ENCODE measurements at places on chromosomes 5 and 9.
A peak's percentile ranks its signal among the peaks of the same experiment; 100 is the strongest.

- DNase-seq: no peak
These were observed 15.6 kb downstream of the JADE2 start for GRCh38 chr5:134540747-134541733.

DNA sequence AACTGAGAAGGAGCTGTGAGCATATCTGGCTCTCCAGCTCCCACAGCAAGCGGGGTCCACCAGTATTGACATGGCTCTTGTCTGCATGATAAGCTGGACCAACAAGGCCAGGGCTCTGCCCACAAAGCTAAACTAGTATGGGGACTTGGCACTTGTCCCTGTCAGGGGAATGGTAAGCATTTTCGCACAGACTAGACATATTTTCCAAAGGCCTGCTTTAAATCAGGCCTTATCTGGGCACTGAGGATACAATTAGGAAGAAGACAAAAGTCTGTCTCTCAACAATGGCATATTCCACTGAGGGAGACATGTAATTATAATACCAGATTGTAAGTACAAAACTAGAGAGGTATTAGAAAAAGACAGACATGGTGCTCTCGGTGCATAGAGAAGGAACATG is 32.1 kb downstream of the CSF2 start:
- DNase-seq: no peak

DNA sequence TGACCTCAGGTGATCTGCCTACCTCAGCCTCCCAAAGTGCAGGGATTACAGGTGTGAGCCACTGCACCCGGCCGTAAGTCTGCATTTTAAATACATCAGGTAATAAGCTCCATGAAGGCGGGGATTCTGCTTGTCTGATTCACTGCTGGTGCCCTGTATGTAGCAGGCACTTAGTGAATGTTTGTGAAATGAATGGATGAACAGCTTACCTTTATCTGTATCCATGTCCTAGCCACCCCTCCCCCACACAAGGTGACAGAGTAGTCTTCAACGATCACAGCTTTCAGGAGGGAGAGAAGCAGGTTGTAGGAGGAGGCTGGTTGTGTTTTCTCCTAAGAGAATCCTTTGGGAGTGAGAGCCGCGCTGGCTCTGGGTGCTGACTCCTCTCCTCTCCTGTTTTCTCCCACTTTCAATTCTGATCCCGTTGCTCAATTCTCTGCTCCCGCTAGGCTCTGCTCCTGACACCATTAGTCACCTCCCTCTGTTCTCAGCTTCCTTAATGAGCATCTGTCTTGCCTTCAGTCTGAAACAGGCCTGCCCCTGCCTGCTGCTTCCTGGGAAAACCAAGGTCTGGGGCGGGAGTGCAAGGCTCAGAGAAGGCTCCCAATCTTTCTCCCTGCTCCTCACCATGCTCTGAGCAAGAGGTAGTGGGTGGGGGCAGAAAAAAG is 88.8 kb upstream of the CTNNA1 start:
- no peak for DNase-seq

GRCh38 chr5:179797741-179798140 is 4.0 kb downstream of the LTC4S start:
- no peak for DNase-seq

DNA sequence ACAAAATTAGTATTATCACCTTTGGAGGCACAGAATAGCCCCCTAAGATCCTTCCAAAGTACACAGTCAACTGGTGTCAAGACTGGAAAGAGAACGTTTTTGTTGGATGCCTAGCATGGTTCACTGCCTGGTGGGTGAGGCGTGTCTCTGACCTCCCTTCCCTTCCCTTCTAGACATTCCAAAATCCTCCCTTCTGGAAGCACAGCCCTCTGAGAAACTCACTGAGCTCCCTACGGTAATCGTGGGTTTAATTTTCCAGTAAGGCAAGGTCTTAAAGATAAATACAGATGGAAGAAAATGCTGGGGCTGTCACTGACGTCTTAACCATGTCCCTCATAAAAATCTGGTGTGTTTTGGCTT is 138.8 kb downstream of the LIFR start:
- no peak for DNase-seq

- no peak for DNase-seq
These were observed 275.7 kb upstream of the KIF2A start for GRCh38 chr5:62030326-62030725.

GRCh38 chr9:3553076-3553765 is 27.4 kb upstream of the RFX3 start:
- DNase-seq: no peak

DNA sequence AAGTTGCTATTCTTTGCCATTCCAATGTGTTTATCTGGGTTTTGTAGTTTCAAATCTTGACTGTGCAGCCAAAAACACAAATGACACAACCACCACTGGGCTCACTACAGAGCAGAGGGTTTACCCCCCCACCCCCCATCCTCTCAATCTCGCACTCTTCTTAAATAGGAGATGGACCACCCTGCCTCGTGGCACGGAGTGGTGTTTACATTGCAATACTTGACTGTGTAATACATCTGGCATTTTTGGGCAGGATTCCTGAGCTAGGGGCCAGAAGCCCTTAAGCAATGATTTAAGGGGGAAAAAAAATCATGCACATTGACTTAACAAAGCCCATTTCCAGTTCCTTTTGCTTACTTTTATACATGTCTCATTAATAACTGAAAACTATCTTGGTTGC is 19.0 kb downstream of the PTCH1 start:
- DNase-seq: no peak

DNA sequence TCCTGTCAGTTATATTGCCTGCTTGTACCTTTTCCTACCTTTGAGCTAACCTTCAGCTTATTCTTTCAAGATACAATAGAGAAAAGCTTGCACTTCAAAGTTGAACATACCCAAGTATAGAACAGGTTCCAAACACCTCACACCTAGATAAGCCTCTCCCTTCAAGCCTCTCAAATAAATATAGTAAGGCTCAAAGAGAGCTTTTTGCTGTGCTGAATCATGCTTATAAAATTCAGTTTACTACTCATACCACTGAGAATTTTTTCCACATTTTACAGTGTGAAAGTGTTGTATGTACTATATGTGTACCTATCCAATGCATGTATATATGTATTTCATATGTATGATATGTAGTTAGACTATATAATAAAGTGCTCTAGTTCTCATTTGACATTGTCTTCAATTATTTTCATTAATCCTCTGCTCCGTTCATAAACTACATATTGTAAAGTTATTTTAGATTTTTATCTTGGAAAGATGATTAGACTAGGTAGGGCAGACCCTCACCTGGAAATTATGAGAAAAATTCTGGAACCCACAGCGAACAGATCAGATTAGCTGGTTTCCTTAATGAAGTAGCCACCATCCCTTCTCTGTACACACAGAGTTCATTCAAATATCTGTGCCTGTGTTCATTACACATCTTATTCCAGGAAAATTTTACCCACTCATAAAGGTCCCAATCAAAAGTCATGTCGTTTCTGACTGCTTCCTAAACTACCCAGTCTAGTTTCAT is 149.2 kb upstream of the RGMB start:
- DNase-seq: no peak

DNA sequence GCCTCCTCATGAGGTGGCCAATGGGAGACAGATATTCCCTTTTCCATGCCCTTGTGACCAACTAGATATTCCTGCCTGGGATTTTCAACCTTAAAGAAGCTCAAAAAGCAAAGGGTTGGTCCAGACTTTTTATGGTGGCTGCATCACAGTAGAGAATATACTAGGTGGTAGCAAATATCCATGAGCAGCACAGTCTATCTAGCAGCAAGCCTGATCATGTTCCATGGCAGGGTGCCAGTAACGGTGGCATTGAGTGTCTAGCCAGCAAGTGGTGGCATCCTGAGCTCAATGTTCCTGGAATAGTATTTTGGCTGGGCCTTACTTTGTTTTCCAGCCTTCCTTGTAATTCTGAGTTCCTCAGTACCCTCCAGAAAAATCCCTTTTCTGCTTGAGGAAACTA is 25.8 kb downstream of the CDC25C start:
- no peak for DNase-seq

DNA sequence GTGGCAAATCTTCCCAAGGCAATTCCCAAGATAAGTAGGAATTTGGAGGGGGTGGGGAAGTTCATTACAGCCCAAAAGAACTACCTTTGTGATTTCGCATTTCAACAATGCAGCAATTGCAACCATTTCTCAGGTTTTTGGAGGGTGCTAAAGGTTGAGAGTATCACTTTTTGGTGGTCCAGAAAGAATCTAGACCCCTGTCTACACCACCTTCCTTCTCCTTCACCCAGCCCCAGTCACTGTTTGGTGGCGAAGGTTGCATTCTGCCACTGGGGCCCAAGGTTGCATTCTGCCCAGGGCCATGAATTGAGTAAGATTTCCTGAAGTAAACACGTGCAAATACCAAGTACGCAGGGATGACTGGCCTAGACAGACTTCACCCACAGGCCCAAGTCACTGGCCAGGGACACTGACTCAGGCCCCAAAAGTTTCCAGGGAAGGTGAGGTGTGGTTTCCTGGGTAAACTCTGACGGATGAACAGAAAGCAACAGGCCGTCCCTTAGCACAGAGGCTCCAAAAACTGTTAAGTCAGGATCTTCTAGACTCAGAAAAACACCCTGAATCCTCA is 5.7 kb downstream of the PDE6A start:
- DNase-seq: no peak

- DNase-seq: no peak
These were observed 143.6 kb downstream of the MRPS30 start for GRCh38 chr5:44952376-44952775.

DNA sequence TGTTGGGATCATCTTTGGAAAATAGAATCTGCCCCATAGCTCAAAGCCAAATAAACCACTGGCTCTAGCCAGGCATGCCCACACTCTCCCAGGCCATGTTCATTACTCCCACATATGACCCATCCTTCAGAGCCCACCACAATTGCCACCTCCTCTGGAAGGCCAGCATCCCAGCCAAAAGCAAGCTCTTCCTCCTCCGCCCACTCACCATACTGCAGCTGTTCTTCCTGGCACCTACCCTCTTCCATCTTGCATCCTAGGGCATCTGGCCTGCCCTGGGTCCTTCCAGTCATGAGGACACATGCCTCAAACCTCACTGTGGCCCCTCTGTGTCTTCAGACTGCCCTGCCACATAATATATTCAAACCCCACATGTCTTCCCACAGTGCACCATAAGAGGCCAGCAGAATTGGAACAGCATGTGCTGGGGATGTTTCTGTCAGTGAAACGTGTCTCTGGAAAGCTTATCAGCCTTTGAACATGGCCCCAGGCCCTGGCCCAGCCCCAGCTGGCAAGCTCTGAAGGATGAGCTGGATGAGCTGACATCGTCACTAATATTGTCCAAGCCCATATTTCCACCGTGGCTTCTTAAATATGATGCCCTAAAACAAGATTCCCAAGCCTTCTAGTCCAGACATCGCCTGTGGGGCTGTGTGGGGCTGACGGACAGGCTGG is 230.8 kb downstream of the AGTPBP1 start:
- DNase-seq: no peak

- no peak for DNase-seq
These were observed 57.0 kb downstream of the PFDN1 start for GRCh38 chr5:140245926-140246325.

GRCh38 chr5:91296674-91297143 is 86.4 kb downstream of the ARRDC3 start:
- no peak for DNase-seq

GRCh38 chr5:17216176-17216973 is 1.1 kb upstream of the BASP1 start:
- peak; percentile 32 for DNase-seq

GRCh38 chr5:178399701-178400095 is 167.1 kb upstream of the PHYKPL start:
- DNase-seq: no peak

DNA sequence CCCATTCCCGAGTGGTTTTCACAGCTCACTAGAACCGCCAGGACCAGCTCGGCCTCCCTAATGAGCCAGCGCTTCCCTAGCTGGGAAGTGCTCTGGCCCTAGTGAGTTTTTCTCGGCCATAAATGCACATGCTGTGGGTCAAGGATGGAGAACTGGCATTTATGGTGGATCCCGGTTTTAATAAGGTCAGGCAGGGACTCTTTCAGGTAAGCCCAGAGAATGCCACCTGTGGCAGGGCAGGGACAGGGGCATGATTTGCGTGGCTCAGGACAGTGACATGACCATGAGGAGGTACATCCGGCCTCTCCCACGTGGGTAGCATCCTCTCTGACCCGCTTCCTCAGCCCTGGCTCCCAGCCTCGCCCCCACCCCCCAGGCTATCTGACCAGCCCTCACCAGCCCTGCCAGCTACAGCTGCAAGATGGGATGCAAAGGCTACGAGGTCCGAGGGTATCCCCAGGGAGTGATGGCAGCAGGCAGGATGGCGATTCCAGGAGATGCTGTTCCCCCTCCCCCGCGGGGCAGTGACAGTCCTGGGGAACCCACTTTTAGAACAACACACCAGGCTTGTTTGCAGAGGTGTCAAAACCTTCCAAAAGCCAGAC is 60.3 kb upstream of the ADAMTS2 start:
- no peak for DNase-seq

- peak; percentile 1 for DNase-seq
These were observed 165.3 kb downstream of the TMEM167A start for GRCh38 chr5:82911910-82912309.

DNA sequence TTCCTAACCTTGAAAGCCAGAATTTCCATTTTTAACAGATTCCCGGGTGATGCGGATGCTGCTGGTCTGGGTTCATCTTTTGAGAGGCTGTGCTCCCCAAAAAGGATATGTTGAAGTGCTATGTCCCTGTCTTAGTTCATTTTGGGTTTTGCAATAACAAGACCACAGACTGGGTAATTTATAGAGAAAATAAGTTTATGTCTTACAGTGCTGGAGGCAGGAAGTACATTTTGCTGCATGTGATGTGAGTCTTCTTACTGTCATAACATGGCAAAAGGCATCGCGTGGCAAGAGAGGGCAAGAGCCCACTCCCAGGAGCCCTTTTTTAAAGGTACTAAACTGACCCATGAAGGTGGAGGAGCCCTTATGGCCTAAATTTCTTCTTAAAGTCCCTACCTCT is 114.1 kb downstream of the DAPK1 start:
- DNase-seq: no peak

- no peak for DNase-seq
These were observed 27.3 kb downstream of the CARNMT1 start for GRCh38 chr9:75000835-75001234.

DNA sequence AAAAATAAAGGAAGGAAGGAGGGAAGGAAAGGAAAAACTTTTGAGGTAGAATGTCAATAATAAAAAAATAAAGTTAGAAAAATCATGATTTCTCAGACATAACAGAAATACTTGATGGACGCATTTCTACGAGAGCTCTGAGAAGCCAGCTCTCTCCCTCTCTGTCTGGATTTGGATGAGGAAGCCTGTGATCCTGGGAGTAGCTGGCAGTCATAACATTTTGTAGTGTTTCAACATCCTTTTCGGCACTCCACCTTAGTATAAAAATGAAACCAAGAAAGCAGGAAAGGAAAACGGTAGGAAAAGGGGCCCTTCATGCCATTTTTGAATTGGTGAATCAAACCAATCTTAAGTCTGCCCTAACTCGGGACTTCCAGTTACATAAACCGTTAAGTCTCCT is 321.3 kb downstream of the EPB41L4A start:
- no peak for DNase-seq
